ENCODE measurements at places on chromosomes 11 and 22.

DNA sequence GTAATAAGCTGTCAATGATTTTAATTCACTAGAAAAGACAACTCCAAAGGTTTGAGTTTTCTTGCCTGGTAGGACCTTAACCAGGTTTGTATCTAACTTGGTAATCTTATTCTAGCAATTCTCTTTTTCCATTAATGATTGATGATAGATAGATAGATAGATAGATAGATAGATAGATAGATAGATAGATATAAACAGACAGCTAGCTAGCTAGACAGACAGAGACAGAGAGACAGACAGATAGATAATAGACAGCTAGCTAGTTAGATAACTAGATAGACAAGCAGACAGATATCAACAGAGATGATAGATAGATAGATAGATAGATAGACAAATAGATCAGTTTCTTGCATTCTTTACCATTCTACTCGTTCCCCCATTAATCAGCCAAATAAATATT, 15.3 kb downstream of the TMPRSS6 start:
- no peak for DNase-seq

DNA sequence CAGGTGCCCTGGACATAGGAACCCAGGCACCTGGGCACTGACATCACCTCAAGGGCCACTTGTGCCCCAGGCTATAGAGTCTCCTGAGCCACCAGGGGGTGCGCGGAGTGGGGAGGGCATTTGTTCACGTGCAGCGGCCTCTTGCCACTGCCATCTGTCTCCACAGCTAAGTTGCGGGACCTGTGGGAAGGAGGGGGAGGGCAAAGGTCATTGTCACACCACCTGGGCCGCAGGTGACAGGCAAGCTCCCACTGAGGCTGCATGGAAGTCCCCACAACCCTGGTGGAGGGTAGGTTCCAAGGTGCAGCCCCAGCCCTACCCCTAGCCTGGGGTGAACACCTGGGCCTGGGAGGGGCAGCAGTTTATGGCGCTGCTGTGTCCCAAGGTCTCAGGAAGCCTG, 79.5 kb downstream of the PIWIL3 start:
- DNase-seq: no peak

GRCh38 chr11:118789501-118790356, 1.2 kb downstream of the DDX6 start:
- DNase-seq: peak; percentile 20

DNA sequence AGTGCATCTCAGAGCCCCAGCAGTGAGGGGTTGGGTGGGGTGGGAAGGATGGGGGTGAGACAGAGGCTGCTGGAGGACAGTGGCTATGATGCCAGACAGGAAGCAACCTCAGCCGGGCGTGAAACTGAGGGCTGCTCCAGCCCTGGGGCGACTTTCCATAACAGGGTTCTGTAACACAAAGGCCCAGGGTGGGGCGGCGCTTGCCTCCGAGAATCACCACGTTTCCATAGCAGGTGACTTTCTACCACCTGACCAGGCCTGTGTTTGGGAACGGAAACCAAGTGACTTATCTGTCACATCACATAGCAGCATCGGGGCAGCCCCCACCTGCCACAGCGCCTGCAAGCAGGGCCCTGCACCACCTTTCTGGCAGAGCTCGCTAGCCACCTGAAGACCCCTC, 85.8 kb downstream of the TRMU start:
- DNase-seq: no peak

DNA sequence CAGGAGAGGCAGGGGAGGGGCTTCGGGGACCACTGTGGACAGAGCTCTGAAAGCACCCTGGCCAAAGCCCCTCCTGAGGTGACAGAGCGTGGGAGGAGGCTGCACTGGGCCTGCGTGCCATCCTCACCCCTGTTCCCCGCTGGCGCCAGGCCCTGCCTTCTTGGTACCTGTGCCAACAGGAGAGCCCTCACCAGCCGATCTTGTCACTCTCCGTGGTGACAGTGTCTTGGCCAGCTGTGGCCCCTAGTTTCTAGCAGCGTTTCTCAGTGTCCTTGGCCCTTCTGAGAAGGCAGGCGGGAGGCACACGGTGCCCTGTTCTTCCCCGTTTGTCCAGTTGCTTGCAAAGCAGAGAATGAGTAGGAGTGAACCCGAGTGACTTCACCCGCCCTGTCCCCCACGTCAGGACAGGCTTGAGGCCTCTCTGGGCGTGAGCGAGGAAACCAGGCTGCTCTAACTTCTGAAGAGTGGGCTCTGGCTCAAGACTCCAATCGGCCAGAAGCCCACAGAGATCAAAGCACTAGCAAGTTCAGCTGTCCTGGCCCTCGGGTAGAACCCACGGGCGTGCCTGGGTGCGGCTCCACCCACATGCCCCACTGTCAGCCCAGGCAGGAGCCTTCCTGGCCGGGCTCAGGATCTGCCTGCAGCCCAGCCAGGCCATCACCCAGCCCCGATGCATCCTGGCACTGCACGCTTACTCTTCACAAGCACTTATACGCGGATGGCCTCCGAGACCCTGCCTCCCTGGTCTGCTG, 60.2 kb upstream of the EMID1 start:
- peak; percentile 30 for DNase-seq

DNA sequence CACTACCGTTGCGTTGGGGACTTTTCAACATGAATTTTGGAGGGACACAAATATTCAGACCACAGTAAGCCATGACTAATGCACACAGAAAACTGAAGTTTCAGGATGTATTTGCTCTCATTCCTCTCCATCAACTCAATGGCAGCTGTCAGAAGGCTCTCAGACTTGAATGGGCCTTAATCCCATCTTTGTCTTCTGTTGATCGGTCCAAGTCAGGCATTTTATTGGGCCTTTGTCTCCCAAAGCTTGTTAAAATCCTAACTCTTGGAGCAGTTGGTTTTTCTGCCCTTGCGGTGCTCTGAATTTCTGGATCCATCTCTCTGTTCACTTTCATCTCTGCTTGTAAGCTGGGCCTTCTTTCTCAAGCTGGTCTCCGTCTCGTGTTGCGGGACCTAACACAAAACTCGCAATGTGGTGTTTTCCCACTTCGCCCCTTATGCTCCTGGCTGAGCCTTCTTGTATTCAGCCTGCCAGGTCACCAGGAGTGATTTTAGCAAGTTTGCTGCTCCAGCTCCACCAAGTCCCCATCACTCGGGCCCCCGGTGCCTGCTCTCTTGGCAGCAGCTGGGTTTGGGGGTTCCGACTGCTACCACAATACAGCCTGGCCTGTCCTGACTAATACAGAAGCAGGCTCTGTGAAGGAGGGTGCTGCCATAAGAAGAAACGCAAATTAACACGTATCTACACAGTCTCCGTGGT, 27.0 kb downstream of the TSPAN32 start:
- no peak for DNase-seq

DNA sequence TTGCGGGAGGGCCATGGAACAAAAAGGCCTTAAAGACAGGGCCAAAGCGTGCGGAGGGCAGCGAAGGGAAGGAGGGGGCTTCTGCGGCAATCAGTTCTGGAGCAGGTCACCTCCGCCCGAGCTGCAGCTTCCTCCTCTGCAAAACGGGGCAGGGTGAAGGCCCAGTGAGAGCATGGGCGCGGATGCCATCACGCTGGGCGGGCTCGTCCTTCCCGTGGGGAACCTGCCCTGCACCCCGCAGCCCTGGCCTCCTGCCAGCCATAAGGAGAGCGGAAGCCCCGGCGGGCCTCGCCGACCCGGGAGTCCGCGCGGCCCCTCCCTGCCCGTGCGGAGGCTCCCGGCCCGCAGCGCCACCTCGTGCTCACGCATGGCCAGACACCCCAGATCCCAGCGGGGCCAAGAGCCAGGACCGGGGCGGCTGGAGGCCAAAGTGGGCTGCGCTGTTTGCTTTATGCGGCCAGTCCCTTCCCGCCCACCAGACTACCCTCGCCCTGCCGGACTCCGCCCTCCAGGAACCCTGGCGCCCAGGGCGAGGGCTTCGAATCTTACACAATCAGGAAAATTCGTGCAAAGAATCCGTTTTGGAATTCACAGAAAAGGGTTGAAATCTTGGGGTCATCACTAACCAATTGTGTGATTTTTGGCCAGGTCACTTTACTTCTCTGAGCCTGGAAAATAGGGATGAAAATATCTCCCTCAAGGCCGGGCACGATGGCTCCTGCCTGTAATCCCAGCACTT, 16.1 kb downstream of the TSKU start:
- peak; percentile 76 for DNase-seq

- no peak for DNase-seq
Observed at GRCh38 chr11:62505059-62505439, 41.6 kb downstream of the AHNAK start.

- no peak for DNase-seq
Observed at GRCh38 chr11:103806130-103806895, 230.1 kb upstream of the DDI1 start.

DNA sequence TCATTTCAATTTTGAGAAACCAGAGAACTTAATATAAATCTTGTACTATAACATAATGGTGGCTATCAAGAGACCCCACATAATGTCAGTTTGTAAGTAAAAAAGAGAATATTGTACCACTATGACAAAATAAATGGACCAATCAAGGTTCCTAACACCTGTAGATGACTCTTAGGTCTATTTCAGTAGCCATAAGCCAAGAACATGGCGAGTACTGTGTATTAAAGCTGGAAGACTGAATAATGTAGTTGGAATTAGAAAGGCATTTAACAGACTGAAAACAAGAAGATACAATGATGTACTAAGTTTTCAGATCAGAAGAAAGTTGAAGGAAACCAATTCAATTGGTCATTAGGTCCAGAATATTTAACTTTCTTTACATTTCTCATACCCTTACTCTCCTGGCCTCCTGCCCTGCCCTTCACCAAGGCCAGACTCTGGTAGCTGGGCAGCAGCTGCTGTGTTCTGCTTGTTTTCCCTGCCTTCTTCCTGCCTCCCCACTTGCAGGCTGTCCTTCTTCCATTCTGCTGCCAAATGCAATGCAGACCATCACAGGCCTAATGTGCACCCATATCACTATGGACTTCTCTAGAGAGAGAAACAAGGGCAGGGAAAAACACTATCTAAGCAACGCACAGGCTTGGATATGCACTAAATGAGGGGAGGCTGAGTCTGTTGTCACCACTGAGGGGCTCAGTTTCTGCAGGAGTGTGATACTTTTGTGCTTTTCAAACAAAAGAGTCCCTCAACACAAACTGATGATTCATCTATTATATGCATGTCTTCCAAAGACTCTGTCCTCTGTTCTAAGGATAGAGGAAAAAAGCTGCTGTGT, 60.1 kb downstream of the RAB30 start:
- DNase-seq: no peak

GRCh38 chr22:37661160-37661924, 2.8 kb downstream of the PDXP start:
- DNase-seq: no peak

DNA sequence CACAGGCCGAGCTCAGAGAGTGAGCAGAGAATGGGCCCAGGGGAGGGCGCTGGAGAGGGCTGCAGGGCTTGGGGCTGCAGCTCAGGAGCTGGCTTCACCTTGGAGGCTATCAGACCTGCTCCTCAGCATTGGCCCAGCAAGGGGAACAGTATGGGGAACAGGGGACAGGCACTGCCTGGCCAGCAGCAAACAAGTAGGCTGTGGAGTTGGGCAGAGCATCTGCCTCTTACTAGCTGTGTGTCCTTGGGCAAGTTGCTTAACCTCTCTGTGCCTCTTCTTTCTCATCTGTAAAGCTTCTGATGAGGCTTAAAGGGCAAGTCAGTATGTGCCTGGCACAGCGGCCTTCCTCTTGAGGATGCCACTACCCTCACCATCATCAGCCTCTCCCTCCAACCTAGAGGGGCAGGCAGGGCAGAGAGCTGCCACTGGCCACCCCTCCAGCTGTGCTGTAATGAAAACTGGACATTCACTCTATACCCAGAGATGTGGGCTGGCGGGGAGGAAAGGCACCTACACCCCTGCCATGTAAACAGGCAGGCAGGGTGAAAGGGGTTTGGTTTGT, 7.5 kb upstream of the CDKN1C start:
- no peak for DNase-seq

DNA sequence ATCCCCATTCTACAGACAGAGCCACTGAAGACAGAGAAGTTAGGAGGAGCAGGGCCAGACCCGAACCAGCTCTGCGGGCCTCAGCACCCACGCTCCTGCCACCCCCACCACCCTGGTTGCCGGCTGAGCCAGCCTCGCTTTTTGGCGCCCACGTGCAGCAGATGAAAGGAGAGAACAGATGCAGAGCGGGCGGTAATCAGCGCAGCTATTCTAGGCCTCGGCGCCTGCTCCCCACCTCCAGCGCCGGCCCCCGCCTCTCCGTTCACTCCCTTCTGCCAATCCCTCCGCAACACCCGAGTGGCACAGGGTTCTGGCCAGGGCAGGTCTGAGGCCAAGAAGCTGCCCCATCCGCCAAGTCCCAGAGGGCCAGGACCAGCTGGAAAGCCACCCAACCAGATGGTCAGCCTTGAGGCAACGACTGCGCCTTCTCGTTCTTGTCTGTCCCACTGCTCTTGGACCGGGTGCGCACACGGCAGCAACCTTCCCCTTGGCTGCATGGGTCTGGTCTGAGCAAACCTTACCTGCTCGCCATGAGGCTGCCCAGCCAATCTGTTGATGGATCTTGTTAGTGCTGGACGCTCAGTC, 16.8 kb downstream of the DNAL4 start:
- no peak for DNase-seq

GRCh38 chr11:32153747-32154146, 62.9 kb downstream of the RCN1 start:
- no peak for DNase-seq

DNA sequence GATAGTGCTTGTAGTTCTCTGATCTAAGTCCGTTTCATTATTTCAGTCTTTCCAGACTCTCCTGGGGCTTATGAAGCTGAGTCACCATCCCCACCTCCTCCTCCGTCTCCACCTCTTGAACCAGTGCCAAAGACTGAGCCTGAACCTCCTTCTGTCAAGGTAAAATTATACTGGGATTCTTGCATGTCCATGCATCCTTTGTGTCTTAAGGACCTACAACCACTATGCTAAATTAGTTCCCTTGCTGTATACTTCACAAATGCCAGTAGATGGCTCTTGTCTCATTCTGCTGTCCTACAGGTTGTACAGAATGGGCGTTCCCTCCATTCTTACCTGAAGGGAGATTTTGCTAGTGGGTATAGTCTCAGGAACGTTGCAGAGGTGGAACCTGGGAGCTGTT, 42.2 kb downstream of the POLD3 start:
- no peak for DNase-seq

DNA sequence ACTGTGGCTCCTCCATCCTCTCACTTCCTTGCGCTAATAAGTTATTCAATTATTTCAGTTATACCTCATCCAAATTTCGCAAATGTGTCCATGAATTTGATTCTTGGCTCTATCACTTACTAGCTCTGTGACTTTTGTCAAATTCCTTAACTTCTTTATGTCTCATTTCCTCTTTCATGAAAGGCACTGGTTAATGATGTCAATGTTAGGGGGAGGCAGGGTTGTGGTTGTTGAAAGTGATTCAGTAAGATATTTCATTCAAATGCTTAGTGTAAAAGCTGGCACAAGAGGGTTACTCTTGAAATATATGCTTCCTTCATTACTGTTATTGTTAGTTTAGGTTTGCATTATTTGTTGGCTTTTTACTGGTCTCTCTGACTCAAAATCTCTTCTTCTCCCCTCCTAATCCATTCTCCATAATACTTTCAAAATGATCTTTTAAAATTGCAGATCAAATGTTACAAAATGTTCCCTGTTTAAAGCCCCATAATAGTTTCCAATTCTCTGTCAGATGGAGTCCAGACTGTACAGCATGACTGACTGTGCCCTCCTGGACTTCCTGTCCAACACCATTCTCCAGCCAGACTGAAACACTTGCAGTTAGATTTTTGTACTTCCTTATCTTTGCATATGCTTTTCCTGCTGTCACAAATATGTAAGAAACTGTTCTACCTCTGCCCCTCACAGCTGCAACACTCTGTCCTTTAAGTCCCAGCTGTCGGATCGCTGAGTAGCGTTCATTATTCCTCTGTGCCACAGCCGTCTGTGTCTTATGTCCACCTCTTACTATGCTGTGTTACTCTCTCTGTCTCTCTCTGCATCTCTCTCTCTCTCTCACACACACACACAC, 510.6 kb upstream of the RAG2 start:
- no peak for DNase-seq

GRCh38 chr11:122082205-122082604, 33.8 kb downstream of the BLID start:
- DNase-seq: no peak

All from prostate gland (tissue), 2 donors.